Pulmonary artery endothelial cell (primary cell): ENCODE measurements at places on chromosomes 4 and X. TPM values are rescaled to one million over a fixed set of nuclear protein-coding genes. Genes with fewer than 3 reads are reported as not detected.

SSX4B gene
- total RNA-seq, result not detected in 2 replicates

TLR2 gene
- total RNA-seq, result 0.33 and 1.3 TPM in 2 replicates

SCML2 gene
- 1.6 and 2.6 TPM in 2 replicates for total RNA-seq

CT45A5 gene
- not detected in 2 replicates for total RNA-seq

RPL36A gene
- 735 and 865 TPM in 2 replicates for total RNA-seq

WDR17 gene
- under 0.01 and 0.32 TPM in 2 replicates for total RNA-seq

BST1 gene
- 19.2 and 23.8 TPM in 2 replicates for total RNA-seq

- no peak for DNase-seq
Measured at GRCh38 chrX:30533266-30533665, 44.3 kb downstream of the TASL start.

GRCh38 chrX:112735147-112735546 lies 55.4 kb upstream of the LHFPL1 start:
- DNase-seq, result no peak

DNA sequence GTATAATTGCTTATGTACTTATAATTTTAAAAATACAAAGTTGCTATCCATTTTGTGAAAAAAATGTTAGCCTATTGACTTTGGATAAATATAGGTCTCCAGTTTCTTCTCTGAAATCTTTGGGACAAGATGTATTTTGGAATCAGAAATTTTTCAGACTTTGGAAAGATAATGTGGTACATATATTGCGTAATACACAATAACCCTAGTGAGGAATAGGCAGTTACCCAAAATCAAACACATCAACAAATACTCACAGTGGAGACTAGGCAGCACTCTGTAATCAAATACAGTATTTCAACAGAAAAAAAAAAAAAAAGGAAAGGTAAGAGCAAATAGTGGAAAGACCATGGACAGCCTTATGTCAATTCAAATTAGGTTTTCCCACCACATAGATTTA lies 796.8 kb downstream of the ADGRL3 start:
- no peak for DNase-seq

GRCh38 chrX:80014141-80014940 lies at the start of gene TBX22:
Gene TBX22, plus strand, starts transcription at chrX:80014753. Its CDS starts 7,517 bp downstream, at chrX:80022270.
- no peak for DNase-seq

DNA sequence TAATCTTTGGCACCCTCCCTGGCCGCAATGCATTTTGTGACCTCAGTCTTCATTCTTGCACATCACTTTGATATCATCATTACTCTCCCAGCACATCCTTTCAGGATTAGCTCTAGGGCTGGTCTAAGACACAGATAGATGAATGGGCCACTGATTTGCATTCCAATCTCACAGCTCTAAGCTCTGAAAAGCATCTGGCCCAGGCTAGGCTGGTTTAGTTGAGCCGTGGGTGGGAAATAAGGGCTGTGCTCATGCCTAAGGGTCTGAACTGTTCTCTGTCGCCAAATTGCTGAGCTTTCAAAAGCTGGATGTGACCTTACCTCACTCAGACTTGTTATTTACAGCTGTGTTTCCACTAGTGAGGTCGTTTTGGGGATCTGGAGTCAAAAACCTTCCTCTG lies 30.0 kb upstream of the SLC9A7 start:
- no peak for DNase-seq

- peak; percentile 85 for DNase-seq
Measured at GRCh38 chr4:83356899-83357661, 22.4 kb upstream of the HPSE start.

DNA sequence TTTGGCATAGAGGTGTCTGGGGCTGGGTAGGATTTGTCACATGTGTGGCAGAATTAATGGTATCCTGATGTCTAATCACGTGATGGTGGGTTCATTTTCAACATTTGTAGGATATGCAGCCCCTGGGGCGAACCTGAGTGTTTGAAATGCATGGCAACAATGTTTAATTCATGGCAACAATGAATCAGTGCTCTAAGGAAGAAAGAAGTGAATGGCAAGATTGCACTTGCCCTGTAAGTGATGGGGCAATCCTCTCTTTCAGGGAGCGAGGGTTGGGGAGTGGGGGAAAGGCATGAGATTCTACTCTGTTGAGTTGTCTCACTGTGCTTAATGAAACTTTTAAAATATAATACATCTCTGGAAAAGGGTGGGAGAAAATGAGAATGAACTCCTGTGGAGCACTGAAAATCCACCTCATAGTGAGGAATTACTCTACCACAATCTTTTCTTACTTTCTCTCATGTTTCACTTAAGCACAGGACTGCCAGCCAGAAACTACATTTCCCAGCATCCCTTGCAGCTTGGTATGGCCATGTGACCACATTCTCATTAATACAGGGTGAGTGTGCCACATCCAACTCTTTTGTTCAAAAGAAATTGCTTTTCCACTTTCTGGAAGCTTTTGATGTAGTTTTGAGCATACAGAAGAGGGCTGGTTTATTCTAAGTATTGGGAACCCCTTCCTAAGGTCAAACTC lies 64.0 kb upstream of the PGM2 start:
- DNase-seq, result no peak

DNA sequence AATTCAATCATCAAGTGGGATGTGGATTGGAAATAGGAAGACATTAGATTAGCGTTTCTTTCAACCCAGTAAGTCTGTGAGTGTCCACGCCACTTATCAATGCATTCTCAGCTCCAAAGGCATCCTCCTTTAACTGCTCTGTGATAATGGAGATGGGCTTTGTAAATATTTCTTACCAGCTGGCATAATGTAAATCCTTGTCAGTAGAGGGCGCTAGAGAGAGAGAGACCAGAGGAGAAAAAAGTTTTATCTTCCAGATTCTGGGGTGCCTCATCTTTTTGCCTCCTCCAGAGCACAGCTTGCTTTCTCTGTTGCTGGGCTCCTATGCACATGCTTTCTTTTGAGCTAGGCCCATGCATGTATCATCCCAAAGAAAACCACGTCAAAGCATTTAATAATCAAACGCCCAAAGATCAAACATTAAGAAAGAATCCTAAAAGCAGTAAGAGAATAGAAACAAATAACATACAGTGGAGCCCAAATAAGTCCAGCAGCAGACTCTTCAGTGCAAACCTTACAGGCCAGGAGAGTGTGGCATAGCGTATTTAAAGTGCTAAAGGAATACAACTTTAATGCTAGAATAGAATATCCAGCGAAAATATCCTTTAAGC lies 9.6 kb upstream of the MTMR1 start:
- no peak for DNase-seq

DNA sequence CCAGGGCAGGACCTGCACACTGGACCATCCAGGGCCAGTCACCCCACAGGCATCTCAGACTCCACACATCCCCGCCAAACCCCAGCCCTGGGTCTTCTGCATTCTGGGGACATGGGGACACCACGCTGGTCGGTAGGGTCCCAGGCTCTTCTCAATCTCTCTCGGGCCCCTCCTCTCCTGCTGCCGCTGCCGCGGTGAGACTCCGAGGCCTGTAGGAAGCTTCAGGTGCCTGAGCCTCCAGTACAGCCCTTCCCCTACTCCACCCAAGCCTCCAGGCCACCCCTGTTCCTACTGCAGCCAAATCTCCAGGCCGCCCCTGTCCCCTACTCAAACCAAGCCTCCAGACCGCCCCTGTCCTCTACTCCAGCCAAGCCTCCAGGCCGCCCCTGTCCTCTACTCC lies 5.5 kb upstream of the ASMT start:
- DNase-seq, result no peak

DNA sequence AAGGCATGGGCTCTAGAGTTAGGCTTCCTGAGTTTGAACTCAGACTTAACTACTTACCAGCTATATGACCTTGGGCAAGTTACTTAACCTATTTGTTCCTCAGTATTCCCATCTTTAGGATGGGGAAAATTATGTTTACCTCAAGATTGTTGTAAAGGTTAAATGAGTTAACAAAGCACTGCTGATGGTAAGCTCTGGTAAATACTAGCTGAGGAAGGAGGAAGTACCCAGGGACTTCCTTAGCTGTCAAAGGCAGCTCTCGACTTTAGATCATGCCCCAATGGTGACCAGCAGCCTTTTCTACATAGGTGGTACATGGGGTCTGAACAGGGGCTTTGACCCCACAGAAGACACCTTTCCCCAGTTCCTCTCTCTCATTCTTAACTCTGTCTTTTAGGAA lies 20.1 kb downstream of the ATP7A start:
- no peak for DNase-seq

DNA sequence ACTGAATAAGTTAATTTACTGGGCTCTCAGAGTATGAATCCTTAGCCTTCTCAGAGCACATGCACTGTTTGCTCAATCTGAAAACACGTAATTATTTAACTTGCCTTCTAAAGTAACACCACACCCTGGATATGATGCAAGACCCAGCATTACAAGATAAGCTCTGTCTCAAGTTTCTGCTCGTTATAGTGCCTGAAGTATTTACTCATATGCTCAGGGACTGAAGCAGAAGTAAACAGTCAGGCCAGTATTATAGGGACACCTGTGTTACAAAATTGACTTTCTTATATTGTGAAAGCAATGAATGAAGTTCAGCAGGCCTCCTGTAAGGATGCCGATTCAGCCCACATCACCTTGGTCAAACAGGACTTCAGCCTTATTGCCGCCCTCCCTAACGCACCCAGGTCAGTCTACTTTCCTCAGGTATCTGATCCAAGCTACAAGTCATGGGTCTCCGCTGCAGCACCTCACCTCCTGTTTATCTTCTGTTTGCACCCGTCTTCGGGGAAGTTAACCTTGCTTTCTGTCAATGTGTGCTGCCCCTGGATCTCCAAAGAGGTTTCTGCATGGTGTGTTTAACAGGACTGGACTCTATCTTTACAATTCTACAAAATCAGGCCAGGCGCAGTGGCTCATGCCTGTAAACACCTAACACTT lies 42.8 kb upstream of the KLF3 start:
- DNase-seq, result no peak

- no peak for DNase-seq
Measured at GRCh38 chr4:159175989-159176375, 73.1 kb downstream of the RAPGEF2 start.

DNA sequence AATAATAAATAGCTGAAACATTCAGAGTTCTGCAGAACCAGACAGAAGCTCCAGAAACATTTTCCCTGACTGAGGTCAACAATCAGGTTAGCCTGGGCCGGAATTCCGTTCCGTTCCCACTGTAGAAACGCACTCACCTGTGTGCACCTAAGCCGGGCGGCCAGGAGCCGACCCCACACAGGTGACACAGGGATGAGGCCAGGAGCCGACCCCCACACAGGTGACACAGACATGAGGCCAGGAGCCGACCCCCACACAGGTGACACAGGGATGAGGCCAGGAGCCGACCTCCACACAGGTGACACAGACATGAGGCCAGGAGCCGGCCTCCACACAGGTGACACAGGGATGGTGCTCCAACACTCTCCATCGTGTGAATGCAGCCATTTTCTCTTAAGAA lies 21.9 kb downstream of the FAT1 start:
- no peak for DNase-seq

DNA sequence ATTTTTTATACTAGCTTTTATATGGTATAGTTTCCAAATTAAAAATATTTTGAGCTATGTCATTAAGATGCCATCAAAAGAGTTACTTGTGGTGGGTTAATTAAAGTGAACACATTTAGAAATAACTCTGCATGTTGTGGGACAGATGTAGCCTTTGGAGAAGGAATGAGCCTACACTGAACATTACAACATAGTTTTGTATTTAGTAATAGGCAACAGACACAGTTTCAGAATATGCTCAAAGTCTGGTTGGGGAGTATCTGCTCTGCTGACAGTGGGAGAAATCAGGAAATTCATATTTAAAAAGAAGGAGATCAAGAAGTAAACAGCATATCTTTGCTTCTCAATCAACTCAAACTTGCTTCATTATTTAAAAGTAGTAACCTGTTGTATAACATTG lies 23.7 kb downstream of the EMCN start:
- DNase-seq, result no peak

- DNase-seq, result no peak
Measured at GRCh38 chr4:47075262-47075661, 43.9 kb downstream of the GABRB1 start.

DNA sequence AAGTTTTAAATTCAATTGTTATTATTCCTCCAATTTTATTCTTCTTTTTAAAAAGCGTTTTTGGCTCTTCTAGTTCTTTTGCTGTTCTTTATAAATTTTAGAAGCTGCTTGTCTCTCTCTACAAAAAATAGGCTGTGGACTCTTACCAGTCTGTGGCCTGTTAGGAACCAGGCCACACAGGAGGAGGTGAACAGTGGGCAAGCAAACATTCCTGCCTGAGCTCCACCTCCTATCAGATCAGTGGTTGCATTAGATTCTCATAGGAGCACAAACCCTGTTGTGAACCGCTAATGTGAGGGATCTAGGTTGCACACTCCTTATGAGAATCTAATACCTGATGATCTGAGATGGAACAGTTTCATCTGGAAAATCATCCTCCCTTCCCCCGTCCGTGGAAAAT lies 23.1 kb downstream of the JADE3 start:
- no peak for DNase-seq

DNA sequence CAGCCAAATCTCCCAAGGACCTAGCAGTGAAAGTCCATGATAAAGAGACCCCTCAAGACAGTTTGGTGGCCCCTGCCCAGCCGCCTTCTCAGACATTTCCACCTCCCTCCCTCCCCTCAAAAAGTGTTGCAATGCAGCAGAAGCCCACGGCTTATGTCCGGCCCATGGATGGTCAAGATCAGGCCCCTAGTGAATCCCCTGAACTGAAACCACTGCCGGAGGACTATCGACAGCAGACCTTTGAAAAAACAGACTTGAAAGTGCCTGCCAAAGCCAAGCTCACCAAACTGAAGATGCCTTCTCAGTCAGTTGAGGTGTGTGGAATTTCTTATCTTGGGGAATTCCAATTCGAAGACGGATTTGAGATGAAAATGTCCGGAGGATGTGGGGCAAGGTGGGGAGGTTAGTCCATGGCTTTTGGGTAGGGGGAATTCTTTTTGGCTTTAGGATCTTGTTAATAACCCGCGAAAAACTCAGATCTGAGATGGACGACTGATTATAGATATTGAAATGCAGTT lies 112.5 kb downstream of the AFF1 start:
- DNase-seq, result no peak

DNA sequence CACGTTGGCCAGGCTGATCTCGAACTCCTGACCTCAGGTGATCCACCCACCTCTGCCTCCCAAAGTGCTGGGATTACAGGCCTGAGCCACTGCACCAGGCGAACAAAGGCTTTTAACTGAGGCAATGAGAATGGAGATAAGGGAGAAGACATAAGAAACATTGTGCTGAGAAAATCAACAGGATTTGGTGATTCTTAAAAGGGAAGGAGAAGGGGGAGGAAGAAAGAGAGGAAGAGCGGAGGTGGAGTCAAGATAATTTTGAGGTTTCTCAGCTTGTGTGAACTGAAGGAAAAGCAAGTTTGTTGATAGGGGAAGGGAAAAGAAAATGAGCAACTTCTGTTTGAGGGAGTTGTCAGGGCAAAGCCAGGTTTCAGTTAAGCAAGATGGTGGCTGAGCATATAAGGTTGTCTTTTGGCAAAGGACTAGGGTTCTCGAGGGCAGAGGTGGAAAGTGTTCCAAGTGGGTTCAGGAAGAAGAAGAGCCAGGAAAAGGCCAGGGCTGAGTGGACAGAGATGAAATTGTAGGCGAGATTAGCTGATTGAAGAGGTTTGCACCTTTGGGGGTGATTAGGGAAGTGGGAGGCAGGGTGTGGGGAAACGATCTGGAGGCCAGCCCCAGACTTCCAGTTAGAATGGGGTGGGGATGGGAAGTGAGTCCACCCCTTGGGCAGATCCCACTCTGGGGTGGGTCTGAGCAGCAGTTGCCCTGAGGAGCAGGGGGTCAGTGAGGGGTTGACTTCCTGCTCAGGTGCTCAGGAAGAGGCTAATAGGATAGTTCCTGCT lies 7.8 kb downstream of the DOCK11 start:
- no peak for DNase-seq
